ENCODE measurements at places on chromosomes 2 and 18.

DNA sequence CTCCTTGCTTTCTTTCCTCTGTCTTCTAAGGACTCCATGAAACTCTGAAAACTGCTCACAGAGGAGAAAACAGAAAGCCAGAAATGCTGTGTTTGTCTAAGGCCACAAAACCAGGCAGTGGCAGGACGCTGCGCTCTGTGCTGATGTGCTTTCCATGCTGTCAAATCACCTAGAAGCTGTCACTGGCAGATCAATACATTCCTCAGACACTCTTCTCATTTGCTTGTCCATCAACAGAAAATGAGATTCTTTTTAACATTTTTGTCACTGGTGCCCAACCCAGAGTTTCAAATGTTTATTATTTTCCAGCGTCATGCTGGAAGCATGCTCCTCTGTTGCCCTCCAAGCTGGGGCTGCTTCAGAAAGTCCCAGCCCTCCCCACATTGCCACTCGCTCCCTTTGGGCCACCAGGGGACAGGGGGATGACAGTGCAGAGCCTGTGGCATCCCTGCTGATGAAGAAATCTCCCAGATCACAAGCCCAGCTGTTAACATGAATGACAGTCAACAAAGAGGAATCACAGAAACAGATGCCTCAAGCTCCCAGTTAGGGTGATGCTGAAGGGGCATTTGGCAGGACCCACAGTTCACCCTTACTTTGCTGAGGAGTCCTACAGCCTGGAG lies 117.5 kb upstream of the MEIS1 start:
- no peak for DNase-seq

- DNase-seq: peak; percentile 65
Measured at GRCh38 chr2:96951125-96951654, 35.2 kb downstream of the FAM178B start.

DNA sequence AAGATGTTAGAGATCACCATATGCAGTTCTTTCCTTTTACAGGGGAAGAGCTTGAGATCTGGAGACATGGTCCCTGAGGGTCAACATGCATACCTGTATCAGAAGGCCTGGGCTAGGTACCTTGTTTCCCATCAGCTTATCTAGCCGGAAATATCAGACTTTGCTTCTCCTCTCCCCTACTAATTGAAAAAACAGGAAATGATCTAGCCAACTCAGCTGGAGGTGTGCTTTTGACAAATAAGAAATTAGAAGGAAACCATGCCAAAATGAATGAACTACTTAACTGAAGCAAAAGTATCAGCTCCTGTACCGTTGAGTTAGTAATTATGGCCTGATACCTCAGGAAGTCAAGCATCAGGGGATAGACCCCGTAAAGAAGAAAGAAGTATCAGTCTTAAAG lies 20.4 kb downstream of the PKP4 start:
- no peak for DNase-seq

GRCh38 chr2:117785740-117786139 lies 28.8 kb upstream of the DDX18 start:
- peak; percentile 35 for DNase-seq

DNA sequence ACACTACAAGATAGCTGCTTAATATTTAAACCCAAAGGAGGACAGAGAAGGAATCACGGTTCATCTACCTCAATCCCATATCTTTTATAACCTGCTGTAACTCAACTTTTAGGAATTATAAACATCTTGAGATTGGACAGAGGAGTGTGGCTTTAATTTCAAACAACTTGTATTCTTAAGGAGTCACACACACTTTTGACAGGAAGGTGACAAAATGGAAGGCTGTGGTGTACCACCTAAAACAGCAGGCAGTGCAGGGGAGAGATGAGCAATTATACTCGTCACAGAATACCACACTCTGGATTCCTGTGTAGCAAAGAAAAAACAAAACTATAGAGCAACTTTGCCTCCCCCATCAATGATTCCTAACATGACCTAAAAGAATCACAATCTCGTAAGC lies 194.8 kb downstream of the ZEB2 start:
- DNase-seq: no peak

DNA sequence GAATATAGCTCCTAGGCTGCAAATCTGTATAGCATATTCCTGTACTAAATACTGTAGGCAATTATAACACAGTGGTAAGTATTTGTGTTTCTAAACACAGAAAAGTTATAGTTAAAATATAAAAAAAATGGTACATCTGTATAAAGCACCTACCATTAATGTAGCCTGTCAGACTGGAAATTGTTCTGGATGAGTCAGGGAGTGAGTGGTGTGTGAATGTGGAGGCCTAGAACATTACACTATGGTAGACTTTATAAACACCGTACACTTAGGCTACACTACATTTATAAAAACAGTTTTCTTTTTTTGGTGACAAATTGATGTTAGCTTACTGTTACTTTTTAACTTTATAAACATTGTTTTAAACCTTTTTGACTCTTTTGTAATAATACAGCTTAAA lies 226.3 kb downstream of the CCDC85A start:
- no peak for DNase-seq

- peak; percentile 43 for DNase-seq
Measured at GRCh38 chr2:240584486-240585031, 2.0 kb upstream of the CAPN10 start.
